ENCODE measurements at places on chromosomes 6 and 20.

DNA sequence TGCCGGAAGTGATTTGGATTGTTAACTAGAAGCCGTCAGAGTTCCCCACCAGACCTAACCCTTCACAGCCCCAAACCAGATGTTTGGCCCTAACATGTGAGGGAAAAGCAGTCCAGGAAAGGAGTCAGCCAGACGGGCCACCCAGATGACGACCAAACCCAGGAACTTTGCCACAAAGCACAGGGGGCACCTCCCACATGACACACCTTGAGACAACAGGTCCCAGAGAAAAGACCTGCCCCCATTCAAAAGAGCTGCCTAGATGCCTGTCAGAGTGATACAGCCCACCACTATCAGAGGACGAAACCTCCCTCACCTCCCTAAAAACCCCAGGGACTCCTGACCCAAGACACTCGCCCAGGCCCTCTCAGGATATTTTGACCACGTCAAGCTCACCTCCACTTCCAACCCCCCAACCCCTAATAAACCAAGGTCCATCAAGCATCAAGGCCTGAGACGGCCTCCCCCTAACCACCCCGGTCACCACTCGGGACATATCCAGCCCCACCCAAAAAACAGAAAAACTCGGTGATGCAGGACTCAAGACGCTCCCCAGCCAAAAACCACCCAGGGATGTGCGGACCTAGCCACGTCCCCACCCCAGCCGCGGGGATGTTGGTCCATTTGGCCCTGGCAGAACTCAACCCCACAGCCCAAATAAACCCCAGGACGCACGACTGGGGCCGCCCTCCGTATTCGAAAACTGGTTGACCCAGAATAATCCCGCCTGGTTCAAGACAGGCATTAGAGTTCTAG, 662 bp downstream of the ZNF343 start:
- no peak for DNase-seq

DNA sequence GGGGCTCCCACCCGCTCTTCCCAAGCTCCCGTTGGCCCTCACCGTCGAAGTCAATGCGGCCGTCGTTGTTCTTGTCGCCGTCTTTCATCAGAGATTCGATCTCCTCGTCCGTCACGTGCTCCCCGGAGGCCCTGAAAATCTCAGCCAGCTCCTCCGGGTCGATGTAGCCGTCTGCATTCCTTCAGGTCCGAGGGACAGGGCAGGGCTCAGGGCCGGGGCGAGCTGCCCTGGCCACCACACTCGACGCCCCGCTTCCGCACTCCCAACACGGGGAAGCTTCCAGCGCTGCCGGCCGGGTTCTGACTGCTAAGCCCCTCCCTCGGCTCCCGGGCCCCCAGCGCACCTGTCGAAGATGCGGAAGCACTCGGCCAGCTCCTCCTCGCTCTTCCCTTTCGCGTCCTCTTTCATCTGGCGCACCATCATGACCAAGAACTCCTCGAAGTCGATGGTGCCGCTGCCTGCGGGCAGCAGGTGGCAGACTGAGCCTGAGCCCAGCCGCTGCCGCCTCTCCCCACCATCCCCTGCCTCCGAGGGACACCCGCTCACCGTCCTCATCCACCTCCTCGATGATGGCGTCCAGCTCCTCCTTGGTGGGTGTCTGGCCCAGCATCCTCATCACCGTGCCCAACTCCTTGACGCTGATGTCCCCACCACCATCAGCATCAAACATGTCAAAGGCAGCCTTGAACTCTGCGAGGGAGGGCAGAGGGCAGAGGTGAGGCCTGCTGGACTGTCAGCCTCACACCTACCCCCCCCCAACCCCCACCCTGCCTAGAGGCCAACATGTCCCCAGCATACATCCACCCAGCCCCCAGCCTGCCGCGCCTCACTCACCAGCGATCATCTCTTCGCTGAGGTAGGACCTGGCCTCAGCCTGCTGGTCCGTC, 2.9 kb downstream of the TNNC2 start:
- DNase-seq = peak; percentile 9

DNA sequence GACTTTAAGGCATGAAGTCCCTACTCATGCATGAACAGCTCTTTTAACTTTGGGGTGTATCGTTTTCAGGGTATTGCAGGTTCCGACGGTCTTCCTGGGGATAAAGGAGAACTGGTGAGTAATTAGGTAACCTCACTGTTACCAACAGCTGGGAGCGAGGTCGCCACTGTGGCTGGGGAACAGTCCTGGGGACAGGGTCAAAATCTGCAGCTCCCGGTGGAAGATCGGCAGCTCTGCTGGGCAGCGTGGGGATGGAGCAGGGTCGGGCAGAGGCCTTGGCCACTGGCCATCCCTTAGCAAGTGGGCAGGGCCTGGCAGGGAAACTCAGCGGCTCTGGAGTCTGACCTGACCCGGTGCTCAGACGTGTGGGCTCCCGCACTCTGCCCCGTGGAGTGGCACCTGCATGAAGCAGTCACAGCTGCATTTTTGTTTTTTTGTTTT, 16.1 kb downstream of the COL9A3 start:
- DNase-seq = no peak

DNA sequence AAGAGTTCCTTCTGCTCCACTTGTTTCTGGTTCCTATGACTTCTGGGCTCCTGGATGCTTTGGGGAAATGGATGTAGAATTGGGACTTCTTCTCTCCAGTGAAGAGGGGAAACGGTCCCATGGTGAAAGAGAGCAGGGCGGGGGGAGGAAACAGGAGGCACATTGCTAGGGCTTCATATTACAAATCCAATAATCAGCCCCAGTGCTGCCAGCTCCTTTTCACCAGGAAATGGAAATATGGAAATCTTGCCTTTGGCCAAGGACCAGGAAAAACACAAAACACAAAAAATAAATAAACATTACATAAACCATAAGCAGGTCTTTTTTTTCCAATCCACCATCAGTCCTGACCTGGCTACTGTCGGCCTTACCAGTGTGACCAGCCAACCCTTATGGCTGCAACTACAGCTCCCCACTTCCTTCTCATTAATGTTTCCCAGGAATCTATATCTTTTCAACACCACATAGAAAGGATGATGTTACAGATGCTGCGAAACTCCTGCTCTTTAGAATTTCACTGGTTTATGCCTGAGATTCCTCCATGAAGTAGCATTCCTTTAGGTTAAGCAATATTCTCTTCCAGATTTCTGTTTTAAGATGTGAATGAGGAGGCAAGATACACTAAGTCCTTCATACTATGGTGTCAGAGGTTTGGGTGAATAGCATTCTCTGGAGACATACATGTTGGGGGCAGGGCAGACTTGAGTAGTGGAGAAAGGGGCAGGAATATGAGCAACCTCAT, 2.0 kb downstream of the PI3 start:
- no peak for DNase-seq

- no peak for DNase-seq
These were observed 41.4 kb upstream of the TMX4 start for GRCh38 chr20:8060977-8061376.

- DNase-seq = no peak
These were observed 209.8 kb upstream of the MARCKS start for GRCh38 chr6:113647143-113647889.

DNA sequence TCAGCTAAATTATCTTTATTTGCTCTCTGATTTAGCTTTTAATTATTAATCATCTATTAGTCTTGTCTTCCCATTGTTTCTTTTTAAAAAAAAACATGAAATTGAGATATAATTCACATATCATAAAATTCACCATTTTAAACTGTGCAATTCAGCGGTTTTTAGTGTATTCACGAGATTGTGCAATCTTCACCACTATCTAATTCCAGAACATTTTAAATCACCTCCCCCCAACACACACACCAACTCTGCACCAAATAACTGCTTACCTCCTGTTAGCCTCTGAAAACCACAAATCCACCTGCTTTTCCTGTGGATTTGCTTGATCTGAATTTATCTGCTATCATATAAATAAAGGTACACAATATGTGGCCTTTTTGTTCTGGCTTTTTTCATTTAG, 8.8 kb upstream of the ABRACL start:
- no peak for DNase-seq

DNA sequence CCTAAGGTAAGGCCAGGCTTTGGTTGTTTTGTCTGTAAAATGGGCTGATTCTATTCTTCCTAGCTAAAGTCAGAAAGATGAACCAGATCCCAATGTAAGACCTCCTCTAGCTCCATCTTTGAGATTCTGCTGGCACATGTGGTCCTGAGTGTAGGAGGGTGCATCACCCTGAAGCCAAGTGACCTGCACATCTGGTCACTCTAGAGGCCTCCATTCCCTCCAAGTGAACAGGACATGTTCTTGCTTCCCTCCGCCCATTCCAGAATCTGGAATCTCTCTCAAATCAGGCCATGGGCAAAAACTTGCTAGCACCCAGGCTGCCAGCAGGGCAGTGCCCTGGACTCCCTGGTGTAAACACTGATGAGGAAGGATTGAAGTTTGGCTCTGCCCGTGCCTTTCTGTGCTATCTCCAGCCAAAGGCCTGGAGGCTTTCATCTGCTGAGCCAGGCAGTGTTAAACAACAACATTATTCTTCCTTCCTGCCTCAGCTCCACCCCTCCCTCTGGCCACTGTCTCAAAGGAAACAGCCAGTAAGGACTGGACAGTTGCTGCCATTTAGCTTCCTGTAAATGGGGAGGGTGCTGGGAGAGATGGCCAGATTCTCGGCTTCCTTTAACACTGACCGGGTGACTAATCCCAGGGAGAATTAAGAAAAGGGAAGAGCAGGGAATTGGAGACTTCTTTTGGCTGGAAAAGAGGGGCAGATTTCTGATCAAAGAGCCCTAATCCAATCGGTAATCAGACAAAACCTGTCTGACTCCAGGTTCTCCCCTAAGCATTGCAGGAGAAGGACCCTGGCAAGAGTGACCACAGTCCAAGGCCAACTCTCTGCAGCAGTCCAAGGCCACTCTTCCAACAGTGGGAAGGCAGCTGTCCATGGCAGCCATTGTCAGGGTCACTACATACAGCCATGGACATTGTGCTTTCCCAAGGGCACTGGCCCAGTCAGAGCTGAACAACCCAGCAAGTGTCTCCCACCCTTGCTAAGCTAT, 19.5 kb upstream of the ADGRF1 start:
- no peak for DNase-seq

- DNase-seq = no peak
These were observed 364.5 kb upstream of the CITED2 start for GRCh38 chr6:139738801-139739455.

DNA sequence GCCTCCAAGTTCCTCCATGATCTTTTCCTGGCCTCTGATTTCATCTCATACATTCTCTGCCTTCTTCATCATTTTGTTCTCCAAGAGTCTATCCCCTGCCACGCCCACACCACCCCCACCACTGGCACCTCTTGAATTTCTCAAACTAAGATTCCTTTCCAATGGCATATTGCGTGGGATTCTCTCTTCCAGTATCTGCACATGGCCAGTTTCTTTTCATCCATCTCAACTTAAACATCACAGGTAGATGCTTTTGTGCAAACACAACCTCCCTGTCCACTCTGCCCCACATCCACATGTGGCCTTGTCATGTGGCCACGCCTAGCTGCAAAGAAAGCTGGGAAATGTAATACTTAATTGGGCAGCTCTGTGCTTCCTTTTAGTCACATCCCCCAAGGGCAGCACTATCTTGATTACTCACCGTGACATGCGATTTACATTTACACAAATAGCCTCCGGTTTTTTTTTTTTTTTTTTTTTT, 33.4 kb upstream of the ZMYND8 start:
- no peak for DNase-seq

DNA sequence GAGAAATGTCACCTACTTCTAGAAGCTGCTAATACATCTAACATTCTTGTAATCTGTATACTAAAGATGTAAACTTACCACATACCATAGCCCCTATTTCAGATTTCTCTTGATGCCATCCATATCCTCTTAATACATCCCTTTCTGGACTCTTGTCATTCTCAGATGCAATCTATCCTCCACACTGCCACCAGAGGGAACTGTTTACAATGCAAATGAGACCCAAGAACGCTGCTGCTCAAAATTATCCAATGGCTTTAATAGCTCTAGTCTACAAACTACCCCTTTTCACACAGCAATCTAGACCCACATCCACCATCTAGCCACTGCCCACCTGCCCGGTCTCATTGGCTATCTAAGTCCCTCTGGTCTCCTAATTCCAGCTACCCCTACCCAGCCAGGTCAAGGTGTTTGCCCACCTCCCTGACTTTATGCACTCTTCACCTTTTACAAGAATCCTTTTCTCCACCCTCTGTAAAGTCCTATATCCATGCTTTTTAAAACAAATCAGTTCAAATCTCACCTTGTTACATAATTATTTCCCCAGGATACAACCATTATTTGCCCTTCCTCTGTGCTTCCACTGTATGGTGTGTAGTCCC, 14.8 kb downstream of the FAXC start:
- peak; percentile 27 for DNase-seq

DNA sequence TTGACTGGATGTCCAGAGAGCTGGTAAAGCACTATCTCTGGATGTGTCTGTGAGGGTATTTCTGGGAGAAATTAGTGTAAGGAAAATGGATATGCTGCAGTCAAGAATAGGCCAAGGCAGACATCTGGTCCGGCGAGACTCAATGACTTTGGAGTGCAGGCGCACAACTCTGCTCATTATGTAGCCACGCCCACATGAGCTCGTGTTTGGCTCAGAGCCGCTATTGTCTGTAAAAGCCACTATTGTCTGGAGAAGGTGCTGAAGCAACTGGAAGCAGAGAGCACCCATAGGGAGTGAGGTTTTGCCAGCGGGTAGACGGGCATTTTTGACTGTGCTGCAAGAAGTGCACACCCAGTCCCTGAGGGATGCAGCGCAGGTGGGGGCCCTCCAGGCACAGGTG, 305.0 kb upstream of the POU3F2 start:
- no peak for DNase-seq
